CD8-positive, alpha-beta T cell (primary cell): ENCODE measurements at places on chromosomes 7 and 10.

DNA sequence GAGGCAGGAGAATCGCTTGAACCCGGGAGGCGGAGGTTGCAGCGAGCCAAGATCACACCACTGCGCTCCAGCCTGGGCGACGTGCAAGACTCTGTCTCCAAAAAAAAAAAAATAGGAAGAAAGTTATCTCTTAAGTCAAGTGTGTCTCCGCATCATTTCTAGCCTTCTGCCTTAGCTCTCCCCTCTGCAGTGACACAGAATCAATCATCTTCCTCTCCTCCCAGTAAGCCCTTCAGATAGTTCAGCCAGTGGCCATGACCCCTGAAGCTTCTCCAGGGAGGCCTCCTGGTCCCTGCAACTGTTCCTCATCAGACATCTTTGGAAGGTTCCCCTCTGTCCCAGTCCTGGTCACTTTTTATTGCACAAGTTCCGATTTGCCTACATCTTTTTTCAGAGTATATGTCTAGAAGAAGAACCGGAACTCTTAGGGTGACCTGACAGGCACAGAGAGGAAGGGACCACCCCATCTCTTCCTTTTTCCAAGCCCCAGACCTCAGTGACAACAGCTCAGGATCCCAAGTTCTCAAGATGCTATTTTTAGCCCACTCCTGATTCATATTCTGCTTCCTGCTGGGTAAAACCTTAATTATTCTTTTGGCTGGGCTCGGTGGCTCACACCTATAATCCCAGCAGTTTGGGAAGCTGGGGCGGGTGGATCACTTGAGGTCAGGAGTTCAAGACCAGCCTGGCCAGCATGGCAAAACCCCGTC is 6.6 kb upstream of the RHBDD2 start:
- DNase-seq, result no peak

DNA sequence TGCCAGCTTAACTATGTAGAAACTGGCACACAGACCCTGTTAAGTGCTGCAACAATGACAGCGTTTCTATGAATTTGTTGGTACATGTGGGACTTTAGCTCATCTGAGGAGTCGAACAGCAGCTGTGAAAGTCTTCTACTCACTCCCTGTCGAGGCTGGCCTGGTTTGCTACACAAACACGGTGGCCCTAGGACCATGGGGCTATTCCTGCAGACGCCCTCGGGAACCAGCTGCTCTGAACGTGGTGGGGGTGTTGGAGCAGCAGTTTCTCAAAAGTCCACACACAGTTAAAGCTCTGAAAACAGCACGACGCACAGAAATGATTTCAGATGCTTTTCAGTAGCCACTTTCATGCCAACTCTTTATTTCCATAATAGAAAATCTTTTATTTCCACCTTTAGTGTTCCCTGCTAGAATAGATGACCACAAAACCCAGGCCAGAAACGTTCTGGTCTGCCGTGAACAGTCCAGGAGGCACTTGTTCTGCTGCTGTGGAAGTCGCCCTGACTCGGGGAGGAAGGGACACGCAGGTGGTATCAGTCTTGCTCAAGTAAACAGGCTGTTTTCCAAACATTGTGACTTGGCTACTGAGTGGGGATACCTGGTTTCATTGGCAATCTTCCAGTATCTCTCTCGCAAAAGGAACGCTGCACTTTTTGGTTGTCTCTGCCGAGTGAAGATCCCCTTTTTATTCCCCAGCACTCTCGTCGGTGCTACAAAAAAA is 21.5 kb downstream of the GUSB start:
- no peak for DNase-seq

DNA sequence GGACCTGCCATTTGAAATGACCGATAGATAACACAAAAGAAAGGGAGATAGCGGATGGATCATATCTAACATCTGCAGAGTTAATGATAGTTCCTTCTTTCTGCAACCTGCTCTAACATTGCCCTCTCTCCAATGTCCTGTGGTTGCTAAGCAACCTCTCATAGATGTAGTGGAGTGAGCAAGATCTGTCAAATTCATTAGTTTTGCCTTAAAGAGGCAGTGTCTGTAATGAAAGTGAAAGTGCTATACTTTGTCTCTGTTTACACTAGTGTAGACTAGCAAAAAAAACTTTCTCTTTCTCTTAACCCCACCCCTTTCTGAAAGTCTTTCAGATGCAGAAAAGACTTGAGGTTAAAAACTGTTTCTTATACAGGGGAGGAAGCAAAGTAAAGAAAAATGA is 1196.9 kb downstream of the SORCS3 start:
- DNase-seq, result peak; percentile 42

GRCh38 chr7:336810-337566 is 47.0 kb downstream of the FOXL3 start:
- DNase-seq, result peak; percentile 33

GRCh38 chr10:95395947-95396449 is 105.2 kb upstream of the PDLIM1 start:
- no peak for DNase-seq

DNA sequence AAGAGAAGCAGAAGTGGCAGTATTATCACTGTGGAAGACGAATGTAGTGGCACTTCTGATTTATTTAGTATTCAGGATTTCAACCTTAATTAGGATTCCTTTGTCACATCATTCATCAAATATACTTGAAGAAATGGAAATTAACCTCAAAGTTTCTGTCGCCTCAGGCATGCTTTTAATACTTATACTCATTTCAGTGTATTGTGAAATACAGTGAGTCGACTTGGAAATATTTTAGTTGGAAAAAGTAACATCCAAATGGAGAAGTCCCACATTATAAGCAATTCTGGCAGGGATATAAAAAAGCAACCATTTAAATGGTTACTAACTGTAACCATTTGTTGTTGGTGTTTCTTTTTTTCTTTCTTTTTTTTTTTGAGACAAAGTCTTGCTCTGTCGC is 648.8 kb downstream of the ARL4A start:
- DNase-seq, result no peak
